ENCODE measurements at places on chromosomes 11 and 22.

- DNase-seq: peak; percentile 1
Measured at GRCh38 chr11:104163100-104164027, 583 bp downstream of the PDGFD start.

- no peak for DNase-seq
Measured at GRCh38 chr11:23023319-23023718, 163.0 kb upstream of the CCDC179 start.

DNA sequence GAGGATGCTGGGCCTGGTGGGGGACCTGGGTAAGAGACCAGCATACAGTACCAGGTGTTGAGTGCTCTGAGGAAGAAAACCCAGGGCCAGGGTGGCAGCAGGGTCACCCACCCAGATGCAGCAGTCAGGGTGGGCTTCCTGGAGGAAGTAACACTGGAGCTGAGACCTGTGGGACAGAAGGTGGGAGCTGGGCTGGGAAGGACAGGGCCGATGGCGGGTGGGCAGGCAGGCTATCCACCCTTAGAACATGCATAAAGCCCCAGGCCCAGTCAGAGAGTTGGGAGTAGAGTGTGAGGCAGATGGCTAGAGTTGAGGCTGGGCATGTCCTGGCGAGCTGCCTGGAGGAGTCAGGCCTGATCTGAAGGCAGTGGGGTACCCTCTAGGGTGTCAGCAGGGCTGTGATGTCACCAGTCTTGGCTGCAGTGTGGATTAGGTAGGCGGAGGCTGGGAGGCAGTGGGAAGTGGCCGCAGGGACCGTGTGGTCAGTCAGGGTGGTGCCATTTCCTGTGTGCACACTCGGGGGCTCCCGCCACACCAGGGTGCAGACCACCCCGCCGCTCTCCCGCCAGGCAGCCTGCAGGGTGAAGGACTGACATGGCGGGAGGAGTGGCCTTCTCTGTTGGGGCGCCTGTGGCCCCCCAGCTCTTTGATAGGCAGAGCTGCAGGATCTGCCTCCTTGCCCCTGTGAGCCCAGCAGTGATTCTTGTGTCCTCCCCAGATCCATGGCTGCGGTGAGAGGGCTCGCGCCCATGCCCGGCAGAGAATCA lies 35.3 kb downstream of the IGHMBP2 start:
- no peak for DNase-seq

DNA sequence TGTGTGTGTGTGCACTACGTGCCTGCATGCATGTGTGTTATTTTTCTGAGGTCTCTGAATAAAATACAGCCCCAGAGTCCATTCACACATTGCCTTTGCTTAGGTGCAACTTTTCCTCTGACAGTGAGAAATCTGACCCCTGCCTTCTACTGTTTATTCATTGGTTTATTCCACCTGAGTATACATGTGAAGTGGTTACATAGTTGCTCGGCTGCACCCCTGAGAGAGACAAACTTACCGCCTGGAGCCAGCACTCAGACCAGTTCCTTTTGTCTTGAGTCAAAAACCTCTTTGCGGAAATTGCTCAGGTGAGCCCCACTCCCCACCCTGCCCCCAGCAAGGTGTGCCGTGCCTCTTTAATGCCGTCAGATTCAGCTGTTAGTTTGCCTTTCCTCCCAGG lies 363.6 kb downstream of the BRD1 start:
- no peak for DNase-seq

DNA sequence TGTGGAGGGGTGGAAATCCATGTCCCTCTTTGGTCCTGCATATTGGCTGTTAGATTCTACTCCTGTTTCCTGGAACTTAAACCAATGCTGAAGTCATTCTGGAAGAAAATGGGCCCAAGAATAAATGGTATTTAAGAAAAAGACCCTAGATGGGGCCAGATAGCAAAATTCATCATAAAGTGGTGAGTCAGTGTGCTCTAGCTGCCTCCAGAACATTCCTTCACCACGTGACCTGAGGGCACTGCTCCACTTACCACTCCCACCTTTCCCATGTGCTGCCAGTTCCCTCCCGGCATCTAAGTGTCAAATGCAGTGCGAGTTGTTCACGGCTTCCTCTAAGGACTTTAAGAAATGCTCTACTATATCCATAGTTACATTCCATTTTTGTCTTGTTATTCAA lies 30.9 kb upstream of the NAP1L4 start:
- peak; percentile 63 for DNase-seq

GRCh38 chr11:86672007-86672621 lies at the start of gene ME3:
TSS of gene ME3 (minus strand) at chr11:86672616.
- peak; percentile 20 for DNase-seq

DNA sequence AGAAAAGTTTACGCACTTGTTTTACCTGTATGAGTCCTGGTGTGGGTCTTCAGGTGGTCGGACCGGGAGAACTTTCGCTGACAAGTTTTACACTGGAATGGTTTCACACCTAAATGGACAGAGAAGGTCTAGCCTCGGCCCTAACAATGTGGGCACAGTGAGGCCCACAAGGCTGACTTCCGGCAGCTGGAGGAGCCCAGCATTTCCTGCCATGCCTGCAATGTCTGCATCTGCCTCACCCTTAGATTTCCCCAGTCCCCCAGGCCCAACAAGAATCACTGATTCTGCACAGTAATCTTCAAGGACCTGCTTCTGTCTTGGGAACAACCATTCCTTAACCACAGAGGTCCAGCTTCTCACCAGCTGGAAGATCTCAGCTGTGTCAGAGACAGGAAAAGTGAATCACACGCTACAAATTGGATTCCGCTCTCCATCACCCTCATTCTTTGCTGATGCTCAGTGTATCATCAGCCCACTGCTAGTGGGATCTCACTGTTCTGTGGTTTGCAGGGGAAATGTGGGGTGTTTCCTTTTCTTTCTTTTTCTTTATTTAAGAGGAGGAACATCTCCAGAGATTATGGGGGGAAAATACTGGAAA lies 43.3 kb downstream of the WT1 start:
- DNase-seq: peak; percentile 17

DNA sequence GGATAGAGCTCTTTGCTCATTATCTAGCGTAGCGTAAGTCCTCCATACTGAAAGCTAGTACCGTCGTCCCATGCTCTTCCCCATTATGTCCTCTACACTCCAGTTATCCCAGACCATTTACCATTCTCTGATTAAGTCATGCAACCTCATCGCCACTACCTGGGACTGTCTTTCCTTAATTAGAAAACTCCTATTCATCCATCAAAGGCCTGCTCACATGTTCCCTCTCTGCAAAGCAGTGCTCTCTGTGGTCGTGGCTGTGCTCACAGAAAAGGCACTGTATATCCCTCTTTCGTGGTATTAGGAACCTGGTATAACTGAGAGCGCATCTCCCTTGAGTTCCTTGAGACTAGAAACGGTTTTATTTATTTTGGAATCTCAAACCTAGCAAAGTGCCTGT lies 253.3 kb downstream of the KIRREL3 start:
- DNase-seq: no peak

DNA sequence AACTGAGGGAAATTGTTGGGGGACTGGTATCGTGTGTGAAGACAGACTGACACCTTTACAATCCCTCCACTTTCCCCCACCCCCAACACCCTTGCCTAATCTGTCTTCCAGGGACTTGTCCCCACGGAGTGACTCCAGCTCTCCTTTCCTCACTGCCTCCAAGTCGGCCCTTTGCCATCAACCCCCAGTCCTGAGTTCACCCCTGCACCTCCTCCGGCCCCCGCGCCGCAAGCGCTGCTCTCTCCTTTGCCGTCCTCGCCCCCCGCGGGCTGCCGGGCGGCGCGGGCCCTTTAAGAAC lies 183 bp upstream of the ABCG4 start:
- DNase-seq: no peak

DNA sequence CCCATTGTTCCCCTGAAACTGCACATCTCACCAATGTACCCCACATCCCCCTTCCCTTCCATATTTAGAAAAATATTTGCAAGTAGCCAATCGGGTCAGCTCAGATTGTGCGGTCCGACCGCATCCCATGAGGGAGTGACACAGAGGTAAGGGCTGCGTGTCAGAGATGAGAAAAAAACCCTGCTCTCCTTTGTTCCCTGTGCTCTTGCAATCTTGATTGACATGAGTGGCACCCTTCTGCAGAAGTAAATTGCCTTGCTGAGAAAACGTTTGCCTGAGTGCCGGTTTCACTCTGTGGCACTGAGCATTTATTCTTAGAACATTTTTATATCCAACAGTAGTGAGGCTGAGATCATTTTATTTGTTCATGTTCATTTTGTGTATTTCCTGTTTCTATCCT lies 81.6 kb upstream of the CCDC90B start:
- no peak for DNase-seq

- no peak for DNase-seq
Measured at GRCh38 chr11:33622806-33623205, 77.8 kb downstream of the C11orf91 start.

DNA sequence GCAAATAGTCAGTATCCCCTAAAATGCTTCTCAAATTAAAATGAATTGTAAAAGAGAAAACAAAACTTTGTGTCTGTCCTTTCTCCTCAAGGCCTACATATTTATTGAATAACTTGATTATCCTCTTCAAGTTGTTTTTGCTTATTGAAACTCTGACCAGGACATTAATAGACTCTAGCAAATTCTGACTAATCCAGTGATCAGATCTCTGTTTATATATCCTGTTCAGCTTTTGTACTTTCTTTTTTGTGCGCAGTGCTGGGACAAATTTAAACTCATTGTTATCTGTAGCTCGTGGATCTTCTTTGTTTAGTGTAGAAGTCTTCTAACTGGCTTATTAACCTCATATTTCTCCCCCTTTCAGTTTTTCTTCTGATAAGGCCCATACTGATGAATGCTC lies 139.9 kb upstream of the SORL1-AS1 start:
- DNase-seq: no peak

DNA sequence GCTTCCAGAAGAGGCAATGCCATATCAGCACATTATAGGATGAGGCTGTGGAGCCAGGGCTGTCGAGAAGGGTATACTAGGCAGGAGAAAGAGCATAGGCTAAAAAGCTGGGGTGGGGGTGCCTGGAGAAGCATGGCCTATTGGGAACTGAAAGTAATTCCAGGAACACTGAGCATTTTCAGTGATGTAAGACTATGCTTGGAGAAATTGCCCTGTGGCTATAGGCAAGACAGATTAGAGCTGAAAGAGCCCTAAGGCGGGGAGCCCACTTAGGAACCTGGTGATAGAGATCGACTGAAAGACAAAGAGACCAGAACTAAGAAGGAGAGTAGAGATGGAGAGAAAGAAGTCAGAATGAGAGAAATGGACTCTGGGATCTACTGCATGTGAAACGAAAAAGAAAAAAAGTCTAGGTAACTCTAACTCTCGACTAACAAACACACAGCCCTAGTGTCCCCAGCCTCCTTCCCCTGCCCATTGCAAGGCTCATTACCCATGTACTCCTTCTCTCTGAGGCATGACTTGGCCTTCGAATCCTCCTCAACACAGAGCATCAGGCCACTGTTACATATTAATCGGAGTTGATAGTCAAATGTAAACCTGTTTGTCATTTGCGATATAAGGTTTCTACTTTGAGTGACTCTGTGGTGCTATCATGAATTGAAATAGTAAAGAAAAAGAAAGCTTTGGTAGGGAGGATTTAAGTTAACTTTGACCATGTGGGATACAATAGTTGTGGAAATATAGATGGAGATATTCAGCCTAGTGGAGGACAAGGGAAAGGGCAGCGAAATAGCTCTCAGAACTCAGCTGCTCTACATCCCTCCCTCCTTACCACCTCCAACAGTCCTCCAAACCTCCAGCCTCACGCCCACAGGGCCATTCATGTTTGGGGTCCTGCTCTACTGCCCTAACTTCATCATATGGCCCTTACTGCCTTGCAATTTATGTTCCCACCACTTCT lies 52.3 kb upstream of the BMAL1 start:
- no peak for DNase-seq

GRCh38 chr11:88886796-88887195 lies 179.0 kb downstream of the GRM5 start:
- DNase-seq: peak; percentile 40

DNA sequence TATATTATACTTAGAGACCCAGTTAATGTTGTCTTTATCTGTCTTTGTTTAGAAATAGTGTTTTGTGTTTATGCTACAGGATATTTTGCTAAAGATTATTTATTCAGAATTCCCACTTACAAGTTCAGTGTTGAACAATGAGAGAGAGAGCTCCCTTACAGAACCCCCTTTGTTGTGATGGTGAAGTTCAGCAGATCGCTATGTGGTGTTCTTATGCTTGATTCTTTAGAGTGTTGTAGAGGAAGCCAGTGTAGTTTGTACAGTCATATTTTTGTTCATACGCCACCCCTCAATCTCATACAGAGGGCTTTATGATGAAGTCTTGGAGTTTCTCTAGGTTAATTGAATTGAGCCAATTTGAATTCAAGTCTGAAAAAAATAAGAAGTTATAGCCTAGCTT lies 150.2 kb downstream of the TMEM135 start:
- no peak for DNase-seq

DNA sequence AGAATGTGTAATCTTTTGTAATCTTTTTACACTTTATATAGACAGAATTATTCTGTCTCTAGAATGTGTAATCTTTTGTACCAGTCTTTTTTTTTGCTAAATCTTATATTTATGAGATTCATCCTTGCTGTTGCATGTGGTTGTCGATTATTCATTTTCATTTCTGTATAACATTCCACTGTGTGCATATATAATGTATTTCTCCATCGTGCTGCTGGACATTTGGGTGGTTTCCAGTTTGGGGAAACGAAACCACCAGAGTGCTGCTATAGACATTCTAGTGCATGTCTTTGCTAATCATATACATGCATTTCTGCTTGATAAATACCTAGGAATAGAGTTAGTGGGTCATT lies 146.5 kb downstream of the GRIK4 start:
- DNase-seq: no peak

GRCh38 chr11:16016468-16016829 lies 339.9 kb downstream of the SOX6 start:
- no peak for DNase-seq

- peak; percentile 63 for DNase-seq
Measured at GRCh38 chr11:10809373-10810160, 841 bp upstream of the EIF4G2 start.

DNA sequence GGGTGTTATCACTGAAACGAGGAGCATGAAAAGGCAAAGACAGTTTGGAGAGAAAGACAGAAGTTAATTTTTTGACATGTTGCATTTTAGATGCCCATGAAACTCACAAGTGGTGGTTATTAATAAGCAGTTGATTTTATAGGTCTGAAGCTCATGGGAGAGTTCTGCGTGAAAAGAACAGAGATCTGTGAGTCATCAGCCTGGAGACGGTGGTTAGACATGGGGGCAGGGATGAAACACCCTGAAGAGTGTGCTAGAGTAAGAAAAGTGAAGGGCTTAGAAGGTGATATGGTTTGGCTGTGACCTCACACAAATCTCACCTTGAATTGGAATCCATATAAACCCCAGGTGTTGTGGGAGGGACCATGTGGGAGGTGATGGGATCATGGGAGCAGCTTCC lies 289.1 kb upstream of the ISX start:
- no peak for DNase-seq
